ENCODE measurements at places on chromosomes 11 and 22. TPM values are rescaled to one million over a fixed set of nuclear protein-coding genes. Genes with fewer than 3 reads are reported as not detected.

KREMEN1 gene
- 1.4 TPM for total RNA-seq

GGTLC2 gene
- not detected for total RNA-seq

VSIG10L2 gene
- total RNA-seq: not detected

EMID1 gene
- total RNA-seq: 17.7 TPM

OR8H3 gene
- not detected for total RNA-seq

ANO5 gene
- 9.9 TPM for total RNA-seq

CD248 gene
- total RNA-seq: 0.62 TPM

All from neural progenitor cell (in vitro differentiated cells).